ENCODE measurements at places on chromosomes 3 and 15.
A peak's percentile ranks its signal among the peaks of the same experiment; 100 is the strongest.

DNA sequence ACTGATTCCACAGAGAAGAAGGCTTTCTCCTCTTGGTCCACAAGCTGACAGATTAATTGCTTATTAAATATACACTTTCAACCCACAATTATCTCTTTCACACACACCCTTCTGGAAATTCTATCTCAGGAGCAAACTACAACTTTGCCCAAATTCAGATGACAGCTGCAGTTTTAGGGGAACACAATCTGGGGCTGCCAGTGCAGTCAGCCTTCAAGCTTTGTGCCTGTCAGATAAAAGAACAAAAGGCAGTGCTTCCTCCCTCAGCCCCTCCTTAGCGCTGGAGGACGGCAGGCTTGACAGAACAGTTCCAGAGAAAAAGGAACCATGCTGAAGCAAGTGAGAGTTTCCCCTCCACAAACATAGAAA, 99.6 kb downstream of the TMCC1 start:
- DNase-seq = no peak

DNA sequence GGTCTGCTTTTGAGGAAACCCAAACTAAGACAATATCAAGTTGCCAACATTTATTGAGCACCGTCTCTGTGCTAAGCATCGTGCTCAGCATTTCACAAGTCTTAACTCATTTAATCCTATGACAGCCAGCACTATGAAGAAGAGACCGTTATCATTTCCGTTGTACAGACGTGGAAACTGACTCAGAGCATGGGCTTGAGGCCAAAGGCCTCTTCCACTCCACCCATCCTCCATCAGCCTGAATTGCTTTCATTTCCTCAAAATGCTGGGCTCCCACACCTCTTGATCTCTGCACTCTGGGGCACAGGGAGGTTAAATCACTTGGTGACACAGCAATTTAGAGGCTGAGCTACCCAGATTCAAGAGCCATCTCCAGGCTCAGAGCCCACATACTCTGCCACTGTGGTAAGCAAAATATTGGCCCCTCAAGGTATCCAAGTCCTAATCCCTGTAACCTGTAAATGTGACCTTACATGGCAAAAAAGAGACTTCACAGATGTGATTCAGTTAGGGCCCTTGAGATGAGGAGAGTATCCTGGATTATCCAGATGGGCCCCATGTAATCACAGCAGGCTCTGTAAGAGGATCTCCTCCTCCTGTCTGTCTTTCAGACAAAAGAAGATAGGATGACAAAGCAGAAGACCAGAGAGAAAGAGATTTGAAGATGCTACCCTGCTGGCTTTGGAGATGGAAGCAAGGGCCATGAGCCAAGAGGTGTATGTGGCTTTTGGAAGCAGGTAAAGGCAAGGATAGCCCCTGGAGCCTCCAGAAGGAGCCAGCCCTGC, 24.3 kb upstream of the FLNB start:
- DNase-seq = peak; percentile 60

DNA sequence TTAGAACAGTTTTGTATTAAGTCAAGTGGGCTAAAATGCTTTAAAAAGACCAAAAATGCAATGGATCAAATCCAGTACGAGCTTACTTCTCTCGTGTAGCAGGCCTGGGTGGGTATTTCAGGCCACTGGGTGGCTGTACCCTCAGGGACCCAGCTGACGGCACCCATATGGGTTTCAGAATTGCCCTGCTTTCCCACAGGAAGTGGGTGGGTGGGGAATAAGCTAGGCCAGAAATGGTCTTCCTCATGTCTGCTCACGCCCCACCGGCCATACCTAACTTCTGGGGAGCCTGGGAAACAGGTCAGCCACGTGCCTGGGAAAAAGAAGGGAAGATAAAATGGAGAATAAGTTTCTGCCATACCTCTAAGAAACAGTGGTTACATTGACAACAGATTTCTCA, 20.3 kb downstream of the GPR160 start:
- peak; percentile 26 for DNase-seq

DNA sequence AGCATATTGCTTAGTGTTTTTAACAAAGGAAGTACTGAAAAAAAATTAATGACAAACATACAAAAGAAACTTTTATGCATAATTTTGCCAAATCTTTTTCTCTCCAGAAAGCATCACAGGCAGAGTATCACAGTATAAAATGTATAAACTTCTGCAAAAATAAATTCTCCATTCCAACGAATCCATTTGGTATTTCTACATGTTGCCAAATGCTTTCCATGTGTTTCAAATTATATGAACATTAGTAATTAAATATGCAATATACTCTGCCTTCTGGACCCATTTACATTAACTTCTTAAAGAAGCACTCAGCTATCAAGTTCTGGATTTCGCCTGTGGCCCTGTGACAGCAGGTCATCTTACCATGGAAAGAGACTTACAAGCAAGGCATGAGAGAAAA, 189.1 kb upstream of the ALCAM start:
- no peak for DNase-seq

GRCh38 chr3:177465257-177465642, 268.0 kb upstream of the TBL1XR1 start:
- DNase-seq = no peak

DNA sequence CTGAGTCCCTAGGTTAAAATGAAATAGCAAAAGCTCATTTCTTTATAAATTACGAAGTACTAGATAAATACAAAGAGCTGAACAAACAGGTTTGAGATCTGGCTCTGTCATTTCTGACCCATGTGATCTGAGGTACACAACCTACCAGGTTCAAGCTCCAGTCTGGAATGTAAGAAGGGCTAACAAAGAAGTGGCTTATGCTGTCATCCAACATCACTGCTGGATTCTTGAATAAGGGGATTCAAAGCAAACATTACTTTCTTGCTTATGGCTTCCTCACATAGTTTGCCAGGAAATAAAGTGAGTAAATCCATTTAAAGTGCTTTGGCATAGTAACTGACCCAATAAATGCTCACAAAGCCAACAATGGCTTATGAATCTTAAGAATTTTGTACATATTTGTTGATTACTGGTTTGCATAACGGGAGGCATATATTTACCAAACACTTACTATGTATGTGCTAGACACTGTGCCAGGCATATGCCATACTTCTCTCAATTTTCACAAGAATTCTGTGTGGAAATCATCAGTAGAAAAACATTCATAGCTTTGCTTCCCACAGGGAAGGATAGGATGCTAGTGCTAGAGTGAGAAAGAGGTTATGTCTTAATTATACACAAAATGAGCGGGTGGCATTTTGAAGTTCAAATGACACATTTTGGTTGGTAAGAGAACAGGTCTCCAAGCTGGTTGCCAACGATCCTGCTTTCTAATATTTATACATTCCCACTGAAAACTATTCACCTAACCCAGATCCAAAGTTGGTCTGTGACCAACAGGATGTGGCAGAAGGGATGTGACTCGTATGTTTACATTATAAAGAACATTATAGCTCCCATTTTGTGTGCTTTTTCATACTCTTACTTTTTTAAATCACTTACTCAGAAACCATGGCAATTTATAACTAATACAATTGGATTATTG, 38.7 kb upstream of the CSPG5 start:
- no peak for DNase-seq

DNA sequence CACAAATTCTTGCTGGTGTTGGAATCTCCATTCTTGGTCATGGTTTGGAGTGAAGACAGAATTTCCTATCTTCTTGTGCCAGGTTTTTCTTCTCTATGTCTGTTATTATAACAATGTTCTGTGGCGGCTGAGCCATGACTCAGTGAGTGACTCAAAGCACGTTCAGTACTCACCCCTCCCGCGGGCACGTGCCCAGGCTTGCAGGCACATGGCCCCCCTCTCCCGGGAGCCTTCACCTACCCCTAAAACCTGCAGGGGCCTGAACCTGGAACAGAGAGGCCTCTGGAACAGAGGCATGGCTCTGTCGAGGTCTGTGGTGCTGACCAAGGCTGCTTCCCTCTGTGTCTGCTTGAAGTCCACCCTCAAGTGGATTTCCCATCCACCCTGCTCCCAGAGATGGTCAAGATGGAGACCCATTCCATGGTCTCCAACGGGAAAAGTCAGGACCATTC, 27.6 kb downstream of the PLXNB1 start:
- DNase-seq = no peak

DNA sequence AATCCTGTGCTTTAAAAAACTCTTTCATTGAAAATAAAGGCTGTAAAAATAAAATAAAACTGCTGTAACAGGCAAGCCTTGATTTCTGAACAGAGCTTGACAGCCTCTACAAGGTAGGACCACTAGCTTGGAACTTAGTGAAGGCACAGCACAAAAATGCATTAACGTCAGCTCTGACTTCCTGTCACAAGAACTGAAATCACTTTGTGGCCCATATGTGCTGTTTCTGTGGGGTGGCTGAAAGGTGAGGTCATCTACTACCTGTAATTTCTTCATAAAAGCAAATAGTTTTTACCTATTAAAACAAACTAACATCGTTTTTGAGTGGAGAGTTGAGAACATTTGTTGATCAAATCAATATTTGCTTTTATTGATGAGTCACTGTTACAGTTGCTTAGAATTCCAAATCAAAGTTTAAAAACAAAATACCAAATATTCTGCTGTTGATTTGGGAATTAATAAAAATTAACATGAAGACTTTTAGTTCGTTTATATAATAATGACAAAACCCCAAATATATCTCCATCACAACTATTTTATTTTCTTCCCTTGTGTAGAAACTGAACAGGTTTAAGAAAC, 1034.1 kb downstream of the MCTP2 start:
- no peak for DNase-seq

- no peak for DNase-seq
These were observed 11.9 kb downstream of the ATP8B4 start for GRCh38 chr15:50107157-50107556.

- DNase-seq = no peak
These were observed 969.4 kb downstream of the ROBO1 start for GRCh38 chr3:78798266-78798832.
